ENCODE measurements at places on chromosomes 4 and X.

DNA sequence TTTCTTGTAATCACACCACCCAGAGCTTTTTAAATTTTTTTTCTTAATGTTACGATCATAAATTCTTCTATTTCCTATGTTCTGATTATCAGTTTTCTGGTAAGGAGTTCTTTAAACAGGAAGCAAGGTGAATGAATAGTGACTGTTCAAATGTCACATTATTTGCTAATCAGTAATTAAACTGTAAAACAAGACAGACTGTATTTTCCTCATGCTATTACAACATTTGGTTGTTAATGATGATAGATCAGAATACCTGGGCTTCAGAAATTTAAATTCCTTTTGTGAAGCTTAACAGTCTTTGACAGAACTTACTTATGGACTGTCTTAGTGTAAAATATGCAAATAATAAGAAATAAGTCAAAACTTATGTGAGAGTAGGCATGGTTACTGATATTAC lies 41.4 kb downstream of the CLCN3 start:
- DNase-seq = no peak

- no peak for DNase-seq
Measured at GRCh38 chrX:41133551-41133950, 48.3 kb downstream of the USP9X start.

GRCh38 chrX:147228153-147228552 lies 413.6 kb upstream of the CXorf51A start:
- no peak for DNase-seq

GRCh38 chr4:8115916-8116315 lies 42.7 kb downstream of the ABLIM2 start:
- no peak for DNase-seq

- no peak for DNase-seq
Measured at GRCh38 chr4:141220271-141220670, 424 bp upstream of the ZNF330 start.

DNA sequence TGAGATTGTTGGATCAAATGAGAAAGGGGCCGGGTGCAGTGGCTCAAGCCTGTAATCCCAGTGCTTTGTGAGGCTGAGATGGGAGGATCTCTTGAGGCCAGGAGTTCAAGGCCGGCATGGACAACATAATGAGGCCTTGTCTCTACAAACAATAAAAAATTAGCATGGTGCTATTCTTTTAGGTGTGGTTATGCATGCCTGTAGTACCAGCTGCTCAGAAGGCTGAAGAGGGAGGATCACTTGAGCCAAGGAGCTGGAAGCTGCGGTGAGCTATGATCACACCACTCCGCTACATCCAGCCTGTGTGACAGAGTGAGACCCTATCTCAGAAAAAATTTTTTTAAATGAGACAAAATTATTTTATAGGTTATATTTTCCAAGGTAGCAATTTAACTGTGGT lies 49.7 kb upstream of the TMEM150C start:
- DNase-seq = no peak

GRCh38 chrX:56219700-56220099 lies 12.5 kb upstream of the KLF8 start:
- no peak for DNase-seq

- DNase-seq = no peak
Measured at GRCh38 chr4:14877246-14878225, 124.7 kb upstream of the CPEB2 start.

DNA sequence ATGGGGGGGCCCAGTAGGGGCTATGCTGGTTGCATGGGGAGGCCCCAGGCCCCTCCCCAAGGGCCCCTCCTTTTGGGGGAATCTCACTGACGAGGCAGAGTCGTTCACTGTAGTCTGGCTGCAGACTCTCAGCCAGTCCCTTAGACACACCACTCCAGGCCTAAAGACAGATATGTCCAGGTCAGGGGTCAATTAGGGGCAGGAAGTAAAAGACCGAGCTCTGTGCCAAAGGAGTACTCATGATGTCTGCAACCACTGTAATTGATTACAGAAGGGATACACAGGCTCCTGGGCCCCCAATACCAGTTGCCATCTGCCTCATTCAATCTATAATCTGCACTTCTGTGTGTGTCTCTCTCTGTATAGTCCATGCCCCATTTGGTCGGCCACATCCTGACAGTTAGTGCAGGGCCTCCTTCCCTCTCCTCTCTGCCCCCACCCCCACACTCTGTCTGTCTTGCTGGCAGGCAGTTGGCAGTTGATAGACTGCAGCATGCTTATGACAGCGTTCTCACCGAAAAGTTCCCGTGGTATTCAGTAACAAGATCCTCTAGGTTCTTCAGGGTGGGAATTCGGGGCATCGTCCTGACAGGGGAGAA lies 1.3 kb upstream of the CXorf65 start:
- DNase-seq = no peak
